Lower leg skin (tissue), 4 donors: ENCODE measurements at places on chromosomes 3 and 15.

DNA sequence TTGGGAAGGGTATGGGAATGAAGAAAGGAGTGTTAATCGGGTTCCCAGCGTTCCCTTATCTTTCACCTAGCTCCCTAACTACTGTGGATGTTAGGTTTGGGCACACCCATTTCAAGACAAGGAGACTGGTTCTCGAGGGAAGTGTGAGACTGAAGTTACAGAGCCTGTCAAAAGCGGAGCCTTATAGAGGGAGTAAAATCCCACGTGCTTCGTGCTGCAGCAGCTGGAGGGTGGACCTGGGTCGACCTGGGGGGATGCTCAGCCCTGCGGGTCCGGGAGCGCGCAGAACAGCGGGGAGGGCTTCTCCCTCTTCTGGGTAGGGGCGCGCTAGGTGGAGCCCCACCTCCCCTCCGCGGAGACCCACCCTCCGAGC, 314 bp upstream of the TMED3 start:
- no peak for DNase-seq

DNA sequence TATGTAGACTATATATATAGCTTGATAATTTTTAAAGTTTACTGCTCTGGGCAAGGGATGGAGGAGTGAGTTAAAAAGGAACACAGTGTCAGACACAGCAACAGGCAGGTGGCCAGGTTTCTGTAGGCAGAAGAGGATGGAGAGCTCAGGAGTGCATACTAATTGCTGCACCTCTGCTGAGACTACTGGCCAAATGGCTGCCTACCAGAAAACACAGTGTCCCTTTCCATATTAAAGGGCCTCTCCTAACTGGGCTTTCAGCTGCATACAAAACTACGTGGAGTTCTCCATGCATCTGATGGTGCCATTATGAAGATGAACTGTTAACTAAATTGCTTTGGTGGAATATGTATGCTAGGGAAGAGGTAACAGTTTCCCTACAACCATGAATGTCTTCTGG, 1.8 kb downstream of the ATP13A4 start:
- no peak for DNase-seq

- DNase-seq: no peak
These were observed 61.0 kb downstream of the OCA2 start for GRCh38 chr15:28037969-28038590.

DNA sequence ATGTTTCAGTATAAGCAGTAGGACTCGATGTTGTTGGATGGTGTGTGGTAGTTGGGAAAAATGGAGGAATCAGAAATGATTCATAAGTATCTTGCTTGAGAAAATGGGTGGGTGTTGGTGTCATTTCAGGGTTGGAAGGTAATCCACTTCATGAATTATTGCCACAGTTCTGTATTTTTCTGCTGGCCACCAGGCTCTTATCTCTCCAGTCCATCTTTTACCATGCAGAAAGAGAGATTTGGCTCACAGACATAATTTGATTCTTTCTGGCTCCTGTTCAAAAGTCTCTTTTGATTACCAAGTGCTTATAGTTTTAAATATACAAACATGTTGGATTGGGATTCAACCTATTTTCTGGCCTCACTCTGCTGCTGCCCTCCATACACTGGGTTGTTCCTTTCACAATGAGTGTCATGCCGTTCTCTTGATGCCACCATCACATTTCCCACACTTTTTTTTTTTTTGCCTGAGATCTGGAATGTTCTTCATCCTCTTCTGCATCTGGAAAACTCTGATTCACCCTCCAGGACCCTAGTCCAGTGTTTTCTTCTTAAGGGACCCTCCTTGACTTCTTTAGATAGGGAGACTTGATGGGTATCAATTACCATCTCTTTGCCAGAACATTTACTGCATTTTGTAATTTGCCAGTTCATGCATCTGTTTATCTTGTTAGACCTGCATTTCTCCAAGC, 69.4 kb upstream of the GAP43 start:
- no peak for DNase-seq

- DNase-seq: no peak
These were observed 7.9 kb downstream of the PCLAF start for GRCh38 chr15:64373360-64373759.

DNA sequence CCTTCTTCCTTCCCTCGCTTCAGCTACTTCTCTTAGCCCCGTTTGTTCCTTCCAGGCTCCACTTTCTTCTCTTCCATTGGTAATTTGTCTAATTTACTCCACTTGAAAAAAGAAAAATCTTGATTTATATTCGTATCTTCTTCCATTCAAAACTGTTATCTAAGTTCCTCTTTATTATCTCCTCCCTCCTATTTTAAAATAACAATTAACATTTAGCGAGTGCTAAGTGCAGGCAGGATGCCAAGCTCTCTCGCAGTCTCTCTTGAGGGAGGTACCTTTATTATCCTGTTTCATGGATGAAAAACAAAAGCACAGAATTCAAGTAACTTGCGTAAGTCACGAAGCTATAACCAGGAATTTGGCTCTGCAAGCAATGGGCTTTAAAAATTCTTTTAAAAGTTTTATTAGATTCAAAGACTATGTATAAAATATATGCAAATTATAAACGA, 418.9 kb upstream of the NAALADL2 start:
- peak; percentile 31 for DNase-seq

DNA sequence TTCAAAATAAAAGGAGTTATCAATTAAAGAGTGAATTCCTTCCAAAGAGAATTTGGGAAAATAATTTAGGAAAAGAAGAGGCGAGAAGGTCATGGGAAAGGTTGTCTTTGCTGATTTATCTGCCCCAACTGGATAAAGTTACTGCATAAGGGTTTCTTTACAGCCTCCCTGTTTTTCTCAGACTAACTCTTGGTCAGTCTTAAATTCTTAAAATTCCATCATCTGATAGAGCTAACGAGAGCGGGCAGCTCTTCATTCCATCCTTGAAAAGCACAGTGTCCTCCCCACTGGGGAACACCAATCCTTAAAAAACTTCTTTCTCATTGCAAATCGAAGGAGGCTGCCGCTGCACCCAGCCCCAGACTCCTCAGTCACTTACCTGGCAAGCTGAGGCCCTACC, 107.2 kb downstream of the PGPEP1L start:
- no peak for DNase-seq

- no peak for DNase-seq
These were observed 831.0 kb downstream of the TUSC7 start for GRCh38 chr3:117540597-117540996.

GRCh38 chr3:10763817-10764258, 52.2 kb upstream of the SLC6A11 start:
- DNase-seq: peak; percentile 62

DNA sequence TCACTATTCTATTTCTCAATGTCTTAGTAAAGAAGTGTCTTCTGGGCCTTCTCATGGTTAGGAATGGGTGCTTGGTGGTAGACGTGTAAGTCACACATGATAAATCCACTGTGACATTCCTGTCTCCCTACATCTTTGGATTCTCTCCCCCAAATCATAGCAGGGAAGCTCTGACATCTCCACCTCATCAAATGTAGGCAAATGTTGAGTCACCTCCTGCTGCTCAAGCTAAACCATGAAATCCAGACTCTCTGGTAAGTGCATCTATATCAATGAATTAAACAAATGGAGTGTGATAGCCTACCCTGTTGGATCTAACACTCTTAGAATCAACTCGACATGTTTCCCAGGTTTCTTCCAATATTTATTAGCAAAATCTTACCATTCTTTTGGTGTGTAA, 42.8 kb upstream of the RPL35A start:
- no peak for DNase-seq

GRCh38 chr3:59180006-59180405, 130.2 kb upstream of the CFAP20DC start:
- no peak for DNase-seq

- no peak for DNase-seq
These were observed 165.8 kb downstream of the ERC2 start for GRCh38 chr3:56302417-56302816.

- no peak for DNase-seq
These were observed 42.3 kb downstream of the ADCY5 start for GRCh38 chr3:123406598-123406997.

GRCh38 chr15:29150515-29151483, 118.8 kb downstream of the NSMCE3 start:
- no peak for DNase-seq

GRCh38 chr15:80887148-80887547, 102.5 kb downstream of the MESD start:
- DNase-seq: no peak

GRCh38 chr15:98581715-98582114, 66.6 kb upstream of the IGF1R start:
- no peak for DNase-seq

DNA sequence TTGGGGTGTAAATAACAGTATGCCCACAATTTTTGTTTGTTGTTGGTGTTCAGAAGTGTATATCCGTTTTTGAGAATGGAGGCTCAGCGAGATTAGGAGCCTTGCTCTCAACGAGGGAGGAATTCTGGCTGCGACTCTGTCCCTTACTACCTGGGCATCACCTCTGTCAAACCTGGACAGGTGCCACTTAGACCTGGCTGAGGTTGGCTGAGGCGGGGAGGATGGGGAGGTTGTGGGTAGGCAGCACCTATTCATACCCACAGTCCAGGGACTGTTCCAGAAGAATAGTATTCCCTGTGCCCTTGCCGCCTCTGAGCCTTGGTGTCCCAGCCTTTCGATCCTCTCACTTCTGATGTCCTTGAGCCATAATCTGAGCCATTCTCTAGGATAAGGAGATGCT, 99.9 kb downstream of the LINGO1 start:
- DNase-seq: no peak

DNA sequence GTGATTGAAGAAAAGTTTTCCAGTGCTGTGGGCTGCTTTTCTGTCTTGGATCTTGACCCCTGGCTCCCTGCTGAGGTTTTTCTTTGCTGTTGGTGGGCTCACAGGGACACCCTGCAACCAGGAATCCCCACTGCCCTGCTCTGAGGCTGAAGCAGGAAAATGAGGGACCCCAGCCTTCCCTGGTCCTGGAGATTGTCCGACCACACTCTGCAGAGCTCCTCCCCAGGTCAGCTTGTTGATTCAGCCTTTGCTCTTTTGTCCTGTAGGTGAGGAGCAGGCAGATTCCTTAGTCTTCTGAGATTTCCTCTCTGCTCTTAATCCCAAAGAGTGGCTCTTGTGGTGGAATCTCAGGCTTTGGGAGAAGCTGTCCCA, 194.5 kb downstream of the RPLP1 start:
- no peak for DNase-seq

GRCh38 chr15:36914466-36914865, 185.9 kb downstream of the MEIS2 start:
- DNase-seq: no peak

DNA sequence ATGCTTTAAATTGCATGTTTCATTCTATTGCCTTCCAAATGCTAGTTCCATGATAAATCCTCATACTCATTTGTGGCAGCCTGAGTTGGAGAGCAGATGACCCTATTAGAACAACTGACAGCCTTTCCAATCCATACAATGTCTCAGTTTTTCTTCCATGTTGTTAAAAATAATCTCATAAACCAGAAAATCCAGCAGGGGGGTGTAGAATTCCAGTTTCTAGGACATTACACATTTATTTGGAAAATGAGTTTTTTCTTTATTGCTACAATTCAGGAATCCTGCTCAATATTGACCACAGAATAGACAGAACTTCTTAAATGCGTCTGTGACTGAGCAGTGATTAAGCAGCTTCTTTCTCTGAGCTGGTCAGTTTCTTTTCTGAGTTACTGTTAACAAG, 174.2 kb upstream of the ATP10A start:
- no peak for DNase-seq

- no peak for DNase-seq
These were observed 7.7 kb upstream of the RFT1 start for GRCh38 chr3:53137835-53138446.

DNA sequence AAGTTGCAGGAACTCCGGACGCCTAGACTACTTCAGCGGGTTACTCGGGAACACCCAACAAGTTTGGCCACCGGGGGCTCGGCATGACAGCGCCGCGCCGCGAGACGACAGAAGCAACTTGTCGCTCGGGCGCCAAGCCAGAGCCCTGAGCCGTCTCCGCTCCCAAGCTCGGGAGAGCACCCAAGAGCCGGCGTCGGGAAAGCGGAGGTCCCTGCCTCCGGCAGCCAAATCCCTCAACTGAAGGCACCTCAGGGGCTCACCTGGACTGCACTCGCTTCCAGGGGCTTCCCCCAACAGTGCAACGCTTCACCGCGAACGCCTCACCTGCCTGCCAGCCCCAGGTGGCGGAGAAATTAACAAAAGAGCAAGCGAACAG, 640 bp downstream of the MB21D2 start:
- peak; percentile 50 for DNase-seq

- DNase-seq: no peak
These were observed 129.1 kb upstream of the SMAD3 start for GRCh38 chr15:66936109-66936860.

DNA sequence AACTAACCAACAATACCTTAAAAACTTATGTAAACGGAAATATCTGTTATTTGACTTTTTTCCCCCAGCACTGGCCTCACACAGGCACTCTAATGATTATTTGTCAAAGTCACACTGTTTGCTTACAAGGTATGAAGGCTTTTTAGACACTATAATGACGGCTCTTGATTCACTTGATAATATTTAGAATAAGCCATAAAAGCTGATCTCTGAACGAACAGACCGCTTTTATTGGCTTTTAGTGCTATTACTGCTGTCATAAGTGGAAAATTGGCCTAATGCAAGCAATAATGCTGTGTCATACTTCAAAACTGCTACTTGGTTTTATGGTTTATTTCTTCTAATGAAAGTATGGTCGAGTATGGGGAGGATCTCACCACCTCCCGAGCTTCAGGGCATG, 35.1 kb downstream of the MDFIC2 start:
- DNase-seq: no peak

DNA sequence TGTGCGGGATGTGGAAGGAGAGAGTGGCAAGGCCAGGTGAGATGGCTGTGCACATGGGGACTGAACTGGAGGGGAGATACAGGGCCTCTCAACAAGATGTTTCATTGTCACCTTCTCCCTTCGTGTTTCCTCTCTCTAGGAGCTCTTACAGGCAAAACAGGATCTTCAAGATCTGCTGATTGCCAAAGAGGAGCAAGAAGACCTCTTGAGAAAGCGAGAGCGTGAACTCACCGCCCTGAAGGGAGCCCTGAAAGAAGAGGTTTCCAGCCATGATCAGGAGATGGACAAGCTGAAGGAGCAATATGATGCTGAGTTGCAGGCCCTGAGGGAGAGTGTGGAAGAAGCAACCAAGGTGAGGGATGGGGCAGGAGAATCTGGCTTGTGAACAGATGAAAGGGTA, 85.2 kb downstream of the CGNL1 start:
- no peak for DNase-seq

DNA sequence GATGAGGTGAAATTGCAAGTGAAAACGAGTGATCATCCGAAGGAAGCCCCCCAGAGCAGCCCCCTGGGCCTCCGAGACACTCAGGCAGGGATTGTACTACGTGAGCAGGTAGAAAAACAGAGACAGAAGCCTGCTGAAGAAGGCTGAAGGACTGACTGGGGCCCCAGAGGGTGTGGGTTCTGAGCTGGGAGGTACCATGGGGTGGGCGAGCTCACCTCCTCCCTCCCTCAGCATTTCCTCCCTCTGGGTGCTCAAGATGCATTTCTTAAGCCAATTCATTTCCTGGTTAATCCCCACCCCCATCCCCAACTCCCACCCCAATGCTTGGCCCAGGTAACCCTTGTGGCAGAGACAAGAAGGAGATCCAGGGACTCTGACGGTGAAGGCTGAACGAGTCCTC, 108.7 kb downstream of the BDH1 start:
- DNase-seq: no peak
